ENCODE measurements at places on chromosomes 5 and 9.
A peak's percentile ranks its signal among the peaks of the same experiment; 100 is the strongest.

DNA sequence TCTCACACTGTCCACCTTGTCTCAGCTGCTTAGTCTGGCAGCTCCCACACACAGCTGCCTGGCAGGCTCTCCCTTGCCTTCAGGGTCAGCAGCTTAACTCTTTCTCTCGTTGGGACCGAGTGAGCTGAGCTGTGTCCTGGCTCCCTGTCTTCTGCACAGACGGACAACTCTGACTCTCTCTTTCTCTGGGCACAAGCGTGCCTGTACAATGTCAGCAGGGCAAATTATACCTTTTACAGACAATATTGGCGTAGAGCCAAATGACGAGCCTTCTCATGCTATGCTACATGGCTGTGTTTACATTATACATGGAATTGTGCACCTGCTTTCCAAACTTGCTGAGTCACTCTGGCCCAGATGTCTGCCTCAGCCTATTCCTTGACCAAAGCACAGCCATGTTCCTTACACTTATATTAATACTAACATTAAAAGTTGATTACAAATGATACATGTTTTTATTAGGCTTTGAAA is 188.6 kb downstream of the CYLC2 start:
- no peak for DNase-seq

GRCh38 chr5:34498572-34498971 is 157.6 kb upstream of the RAI14 start:
- no peak for DNase-seq

DNA sequence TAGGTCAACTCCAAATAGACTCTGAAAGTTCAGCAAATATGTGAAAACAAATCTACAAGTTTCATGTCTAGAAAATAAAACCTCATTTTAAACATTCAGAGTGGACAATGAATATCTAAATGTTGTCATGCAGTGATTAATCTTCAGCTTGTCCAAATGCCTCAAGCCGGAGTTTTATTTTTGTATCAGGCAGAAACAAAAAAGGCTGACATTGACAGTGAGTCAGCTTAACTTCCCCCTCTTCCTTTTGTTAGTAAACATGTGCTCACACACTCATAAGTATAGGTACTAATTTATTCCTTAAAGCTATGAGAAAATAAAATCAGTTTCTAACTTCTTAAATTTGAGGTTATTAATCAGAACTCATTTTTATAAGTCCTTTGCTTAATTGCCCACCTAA is 467.9 kb upstream of the DAB2 start:
- DNase-seq, result no peak

GRCh38 chr9:134434894-134435506 is 108.7 kb downstream of the RXRA start:
- no peak for DNase-seq

DNA sequence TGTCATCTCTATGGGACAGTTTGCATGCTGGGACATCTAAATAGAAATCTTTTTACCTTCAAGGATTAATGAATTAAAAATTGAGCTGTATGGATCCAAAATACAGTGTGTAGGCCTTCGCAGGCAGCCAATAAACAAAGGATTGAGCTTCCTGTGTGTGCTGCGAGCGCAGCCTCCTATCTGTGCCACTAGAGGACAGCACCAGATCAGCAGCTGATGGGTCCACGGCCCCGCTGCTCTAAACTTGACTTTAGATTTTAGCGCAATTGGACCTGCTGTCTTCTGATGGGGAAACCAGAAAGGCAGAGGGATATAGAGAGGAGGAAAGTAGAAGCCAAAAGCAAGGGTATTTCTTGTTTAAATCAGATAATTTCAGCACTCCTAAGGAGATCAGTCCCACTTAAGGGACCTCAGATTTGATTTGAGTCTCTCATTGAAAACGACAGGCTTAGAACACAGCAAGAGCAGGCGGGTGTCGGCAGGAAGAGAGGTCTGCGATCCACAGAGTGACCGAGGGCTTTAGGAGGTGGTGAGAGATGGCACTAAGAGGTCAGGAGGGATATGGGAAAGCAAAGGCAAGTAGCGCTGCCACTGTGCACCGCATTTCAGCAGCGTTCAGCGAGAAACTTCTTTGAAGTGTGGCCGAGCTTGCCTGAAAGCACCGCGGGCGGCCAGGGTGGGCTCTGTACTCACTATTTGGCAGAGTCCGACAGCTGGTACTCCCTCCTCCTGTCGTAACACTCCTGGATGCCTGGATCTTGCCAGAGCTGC is 214.3 kb downstream of the GNA14 start:
- peak; percentile 37 for DNase-seq

DNA sequence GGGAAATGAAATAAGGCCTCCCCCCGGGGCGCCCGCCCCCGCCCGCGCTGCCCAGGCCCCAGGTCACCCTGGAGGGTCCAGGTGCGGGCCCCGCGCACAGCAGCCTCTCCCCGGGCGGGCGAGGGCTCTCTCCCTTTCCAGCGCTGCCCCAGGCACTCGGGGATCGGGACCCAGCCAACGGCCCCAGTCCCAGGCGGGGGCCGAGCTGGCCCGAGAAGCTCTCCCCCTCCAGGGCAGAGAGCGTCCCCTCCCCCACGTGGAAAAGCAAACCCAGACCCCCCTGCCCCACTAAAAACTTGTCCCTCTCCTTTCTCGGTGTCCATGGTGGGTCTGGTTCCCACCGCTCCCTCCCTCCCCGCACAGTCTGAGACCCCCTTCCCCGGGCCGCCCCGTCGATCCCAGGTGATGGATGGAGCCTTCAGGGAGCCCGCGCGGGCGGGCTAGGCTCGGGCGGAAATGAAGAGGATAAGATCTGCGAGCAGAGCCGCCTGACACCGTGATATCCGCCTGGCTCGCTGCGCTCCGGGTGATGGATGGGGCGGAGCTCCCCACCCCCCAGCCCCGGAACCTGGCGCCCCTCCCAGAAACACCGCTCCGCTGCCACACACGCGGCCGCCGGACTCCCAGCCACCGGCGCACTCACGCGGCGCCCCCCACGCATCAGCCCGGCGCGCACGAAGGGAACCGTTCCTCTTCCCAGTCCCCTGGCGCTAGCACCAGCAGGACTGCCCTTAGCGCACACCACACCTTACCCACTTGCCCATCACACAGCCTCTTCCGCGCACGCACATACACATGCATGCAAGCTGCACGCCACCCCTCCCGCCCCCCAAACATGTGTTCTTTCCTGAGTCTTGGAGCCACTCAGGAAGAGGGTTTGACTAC is 81.7 kb upstream of the ZBTB43 start:
- DNase-seq, result peak; percentile 64

DNA sequence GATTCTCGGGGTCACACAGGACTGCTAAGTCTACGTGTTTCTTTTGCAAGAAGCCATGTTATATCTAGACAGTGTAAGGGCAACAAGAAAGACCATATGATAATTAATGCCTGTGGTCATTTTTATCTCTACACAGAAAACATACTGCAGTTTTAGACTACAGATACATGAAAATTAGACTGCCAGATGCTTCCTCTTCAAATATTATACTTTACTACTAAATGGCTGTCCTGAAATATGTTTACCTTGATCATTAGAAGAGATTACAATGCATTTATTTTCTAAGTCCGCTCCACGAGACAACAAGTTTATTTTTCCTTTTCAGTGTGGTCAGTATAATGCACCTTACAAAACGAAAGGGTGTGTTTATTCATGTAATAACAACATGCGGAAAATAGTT is 147.6 kb downstream of the KIAA0825 start:
- no peak for DNase-seq

- no peak for DNase-seq
These were observed 184.5 kb upstream of the TLE4 start for GRCh38 chr9:79387101-79387835.

GRCh38 chr9:119961774-119962424 is 592.7 kb upstream of the BRINP1 start:
- no peak for DNase-seq

- DNase-seq, result no peak
These were observed 311.6 kb upstream of the NREP start for GRCh38 chr5:112068593-112068992.

DNA sequence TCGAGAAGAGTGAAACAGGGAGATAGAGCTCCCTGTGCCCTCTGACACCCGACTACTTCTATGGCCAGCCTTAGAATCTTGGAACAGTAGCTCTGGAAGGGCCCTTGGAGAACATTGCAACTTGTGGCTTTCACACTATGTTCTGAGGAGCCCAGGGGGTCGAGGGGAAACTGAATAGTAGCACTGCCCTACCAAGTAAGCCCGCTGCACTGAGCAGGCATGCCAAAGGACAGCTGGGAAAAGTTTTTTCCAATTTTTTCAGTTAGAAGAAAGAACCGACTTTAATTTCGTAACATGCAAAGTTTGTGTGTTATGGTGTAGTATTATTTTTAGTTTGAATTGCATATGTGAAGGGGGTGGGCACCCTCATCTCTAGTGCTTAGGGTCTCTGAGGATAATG is 10.9 kb downstream of the SMIM3 start:
- DNase-seq, result no peak

DNA sequence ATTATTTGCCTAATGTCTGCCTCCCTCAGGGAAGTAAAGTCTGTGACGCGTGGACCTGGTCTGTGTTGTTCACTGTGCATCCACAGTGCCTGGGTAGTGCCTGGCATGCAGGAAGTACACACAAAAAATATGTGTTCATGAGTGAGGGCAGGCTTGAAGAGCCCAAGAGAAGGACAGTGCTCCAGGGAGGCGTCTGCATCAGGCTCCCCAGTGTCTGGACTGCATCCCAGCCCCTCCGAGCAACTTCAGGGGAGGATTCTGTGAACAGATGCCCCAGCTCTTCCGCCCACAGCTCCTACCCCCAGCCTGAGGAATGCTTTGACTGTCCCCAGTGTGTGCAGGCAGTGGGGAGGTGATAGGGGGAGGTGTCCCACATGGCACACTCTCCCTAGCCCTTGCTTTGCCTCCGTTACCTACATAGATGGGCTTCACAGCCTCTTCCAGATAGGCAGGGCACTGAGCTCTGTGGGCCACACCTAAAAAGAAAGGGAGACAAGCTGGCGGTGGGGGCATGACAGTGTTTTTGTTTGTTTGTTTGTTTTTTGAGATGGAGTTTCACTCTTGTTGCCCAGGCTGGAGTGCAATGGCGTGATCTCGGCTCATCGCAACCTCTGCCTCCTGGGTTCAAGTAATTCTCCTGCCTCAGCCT is 25.4 kb downstream of the IRF1 start:
- no peak for DNase-seq

GRCh38 chr5:3269395-3270169 is 326.1 kb upstream of the IRX1 start:
- no peak for DNase-seq

- no peak for DNase-seq
These were observed 153.8 kb upstream of the FST start for GRCh38 chr5:53326424-53327153.

- DNase-seq, result no peak
These were observed 141.4 kb downstream of the AOPEP start for GRCh38 chr9:94867842-94868312.

DNA sequence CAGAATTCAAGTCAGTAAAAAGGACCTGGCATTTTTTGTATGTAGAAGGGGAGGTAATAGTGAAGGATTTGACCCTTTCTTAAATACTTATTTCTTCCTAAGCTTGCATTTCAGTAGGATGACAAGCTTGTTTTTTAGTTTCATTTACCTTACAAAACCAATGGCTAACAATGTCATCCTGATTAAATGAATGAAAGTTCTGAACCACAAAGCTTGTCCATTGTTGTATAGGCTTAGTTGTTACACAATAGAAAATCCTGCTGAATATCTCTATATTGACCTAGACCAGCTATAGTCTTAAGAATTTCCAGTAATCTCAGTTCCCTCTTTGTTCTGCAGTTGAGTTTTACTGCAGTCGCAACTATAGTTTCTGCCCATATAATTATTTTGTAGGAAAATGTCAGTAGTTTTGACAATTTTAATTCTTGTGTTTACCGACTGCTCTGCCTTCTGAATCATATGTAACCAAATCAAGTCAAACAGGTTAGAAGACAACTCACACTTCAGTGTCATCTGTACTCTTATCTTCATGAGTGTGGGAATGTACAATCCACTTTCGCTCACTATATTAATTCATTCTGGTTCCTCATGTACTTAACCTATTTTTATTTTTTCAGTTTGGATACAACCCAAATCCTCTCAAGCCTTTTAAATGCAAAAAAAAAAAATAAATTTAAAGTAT is 195.7 kb downstream of the CD180 start:
- DNase-seq, result no peak

GRCh38 chr5:172801179-172801671 is 30.2 kb upstream of the DUSP1 start:
- no peak for DNase-seq

- DNase-seq, result no peak
These were observed 23.0 kb upstream of the RBM22 start for GRCh38 chr5:150723845-150724244.
